Suprapubic skin (tissue), 4 donors: ENCODE measurements at places on chromosomes 2 and 18. TPM values are rescaled to one million over a fixed set of nuclear protein-coding genes. Genes with fewer than 3 reads are reported as not detected.

Gene MLPH
- 8.8 TPM for total RNA-seq

Gene IL36RN
- total RNA-seq = 73.9 TPM

Gene ANKRD30B
- total RNA-seq = not detected

Gene LCT
- not detected for total RNA-seq

Gene VIL1
- 0.21 TPM for total RNA-seq

GRCh38 chr2:54109848-54110247 is 5.6 kb upstream of the ACYP2 start:
- H3K4me1 ChIP-seq = peaks cover 5% of the 10 kb centered on the region
- no peak overlapping the region for H3K4me3 ChIP-seq
- H3K36me3 ChIP-seq = no peaks in the 10 kb centered on the region
- no peak for DNase-seq

- H3K27ac ChIP-seq = no peak overlapping the region
- H3K27me3 ChIP-seq = no peaks in the 10 kb centered on the region
- no peak overlapping the region for H3K4me3 ChIP-seq
- no peaks in the 10 kb centered on the region for H3K36me3 ChIP-seq
Measured at GRCh38 chr2:12334412-12334966, 382.2 kb upstream of the TRIB2 start.

DNA sequence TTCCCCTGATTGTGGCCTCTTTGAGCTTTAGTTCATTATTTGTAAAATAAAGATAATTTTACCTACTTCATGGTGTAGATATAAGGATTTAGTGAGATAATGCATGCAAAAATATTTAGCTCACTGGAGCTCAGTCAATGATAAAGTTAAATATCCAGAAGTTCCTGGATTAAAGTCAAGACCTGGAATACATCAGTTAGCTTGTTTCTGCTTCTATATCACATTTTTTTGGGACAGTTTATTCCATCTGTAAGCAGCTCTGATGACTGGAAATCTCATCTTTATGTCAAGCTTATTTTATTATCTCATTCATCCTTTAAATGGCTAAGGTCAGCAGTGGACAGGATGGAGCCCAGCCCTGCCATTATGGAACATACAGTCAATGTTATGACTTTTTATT is 152.0 kb downstream of the EVA1A start:
- DNase-seq = no peak
- no peak overlapping the region for H3K4me3 ChIP-seq
- no peaks in the 10 kb centered on the region for H3K36me3 ChIP-seq
- H3K4me1 ChIP-seq = no peaks in the 10 kb centered on the region
- H3K27ac ChIP-seq = no peak overlapping the region
- peaks cover 10% of the 10 kb centered on the region for H3K27me3 ChIP-seq

DNA sequence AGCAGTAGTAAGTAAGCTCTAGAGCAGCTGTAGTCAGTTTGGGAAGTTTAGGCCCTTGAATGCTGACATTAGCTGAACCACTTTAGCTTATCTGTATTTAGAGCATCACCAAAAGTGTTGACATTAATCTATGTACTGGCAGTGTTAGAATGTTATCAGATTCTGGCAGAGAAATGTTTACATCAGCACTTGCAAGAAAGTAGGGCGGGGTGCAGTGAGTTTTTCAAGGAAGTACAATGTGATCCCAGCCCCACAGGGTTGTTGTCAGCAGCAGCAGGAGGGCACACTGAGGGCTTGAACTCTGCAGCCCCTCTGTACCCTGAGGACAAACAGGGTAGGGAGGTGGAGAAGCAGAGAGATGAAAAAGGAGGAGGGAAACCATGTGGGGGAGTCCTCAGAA is 35.5 kb upstream of the RMP24 start:
- peaks cover 5% of the 10 kb centered on the region for H3K4me1 ChIP-seq
- H3K27ac ChIP-seq = no peak overlapping the region
- no peak for DNase-seq
- H3K4me3 ChIP-seq = no peak overlapping the region
- no peaks in the 10 kb centered on the region for H3K36me3 ChIP-seq

- H3K4me1 ChIP-seq = no peaks in the 10 kb centered on the region
- H3K36me3 ChIP-seq = no peaks in the 10 kb centered on the region
- no peaks in the 10 kb centered on the region for H3K27me3 ChIP-seq
- H3K27ac ChIP-seq = no peak overlapping the region
- H3K4me3 ChIP-seq = no peak overlapping the region
- DNase-seq = no peak
Measured at GRCh38 chr2:104762031-104762430, 91.9 kb upstream of the POU3F3 start.
